ENCODE measurements at places on chromosomes 6 and 20. TPM values are rescaled to one million over a fixed set of nuclear protein-coding genes. Genes with fewer than 3 reads are reported as not detected.

Gene PI16
- not detected for total RNA-seq

Gene ERVFRD-1
- total RNA-seq = not detected

Gene PBOV1
- total RNA-seq = not detected

Gene ID1
- total RNA-seq = 209 TPM

Gene RPS6KA2
- total RNA-seq = 26.2 TPM

Gene ZNF322
- total RNA-seq = 10.1 TPM

Gene MCCD1
- not detected for total RNA-seq

Gene ARMH2
- total RNA-seq = not detected

Gene NAA20
- 72.3 TPM for total RNA-seq

Gene BPIFA1
- not detected for total RNA-seq

Gene ADTRP
- 12.8 TPM for total RNA-seq

Gene GFRAL
- total RNA-seq = not detected

Gene RSPH4A
- not detected for total RNA-seq

Gene ULBP2
- 11.1 TPM for total RNA-seq

Gene HDGFL1
- total RNA-seq = not detected

Gene OPN5
- not detected for total RNA-seq

Gene ELOVL4
- total RNA-seq = 10.4 TPM

Gene SRSF12
- total RNA-seq = 1.2 TPM

Measured in tracheal epithelial cell (primary cell).